ENCODE measurements at places on chromosomes 16 and 17. TPM values are rescaled to one million over a fixed set of nuclear protein-coding genes. Genes with fewer than 3 reads are reported as not detected.

- peak; percentile 46 for DNase-seq
These were observed 684 bp upstream of the SPIRE2 start for GRCh38 chr16:89827383-89828198.

The CD79B gene
- 0.51 TPM for total RNA-seq

DNA sequence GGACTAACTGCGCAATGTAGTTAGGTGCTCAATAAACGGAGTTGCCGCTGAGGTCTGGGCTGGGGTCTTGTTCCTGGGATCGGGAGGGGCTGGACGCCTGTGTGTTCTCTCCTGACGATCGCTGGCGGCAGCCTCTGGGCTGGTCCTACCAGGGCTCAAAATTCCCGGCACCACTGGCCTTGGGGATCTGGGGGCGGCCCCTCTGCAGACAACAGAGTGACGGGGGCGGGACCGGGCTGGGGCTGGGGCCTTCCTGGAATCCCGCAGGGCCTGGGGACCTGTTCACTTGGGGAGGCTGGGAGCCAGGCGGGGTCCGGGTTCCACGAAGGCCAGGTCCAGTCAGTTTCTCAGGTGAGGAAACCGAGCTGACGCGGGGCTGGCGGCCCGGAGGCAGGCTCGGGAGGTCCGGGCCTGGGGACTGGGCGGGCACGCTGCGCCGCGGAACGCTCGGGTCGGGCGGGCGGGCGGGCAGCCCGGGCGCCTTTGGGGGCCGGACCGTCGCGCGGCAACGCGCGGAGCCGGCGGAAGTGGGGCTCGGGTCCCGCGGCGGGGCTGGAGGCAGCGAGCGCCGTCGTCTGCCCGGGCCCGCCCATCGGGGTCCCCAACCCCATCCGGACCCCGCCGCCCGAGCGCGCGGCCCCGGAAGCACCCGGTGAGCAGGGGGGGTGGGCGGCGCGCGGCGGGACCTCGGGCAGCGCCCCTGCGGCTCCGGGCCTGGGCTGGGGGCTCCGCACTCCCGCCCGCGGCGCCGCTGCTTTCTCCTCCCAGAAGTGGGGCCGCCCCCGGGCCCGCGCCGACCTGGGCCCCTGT is at the start of gene PIGQ:
Gene PIGQ, plus strand, starts transcription at position 524 of the 810 bp plus-strand sequence. CDS start 4,107 bp downstream, outside the sequence.
- peak; percentile 74 for DNase-seq

GRCh38 chr16:20774703-20775362 is 11.0 kb downstream of the ACSM3 start:
- DNase-seq: peak; percentile 37

- no peak for DNase-seq
These were observed 365.4 kb upstream of the TNRC6C start for GRCh38 chr17:77593081-77593480.

All from dermis microvascular lymphatic vessel endothelial cell (primary cell).